Lower lobe of right lung (tissue), 2 donors: ENCODE measurements at places on chromosomes 1 and 21. TPM values are rescaled to one million over a fixed set of nuclear protein-coding genes. Genes with fewer than 3 reads are reported as not detected.

DNA sequence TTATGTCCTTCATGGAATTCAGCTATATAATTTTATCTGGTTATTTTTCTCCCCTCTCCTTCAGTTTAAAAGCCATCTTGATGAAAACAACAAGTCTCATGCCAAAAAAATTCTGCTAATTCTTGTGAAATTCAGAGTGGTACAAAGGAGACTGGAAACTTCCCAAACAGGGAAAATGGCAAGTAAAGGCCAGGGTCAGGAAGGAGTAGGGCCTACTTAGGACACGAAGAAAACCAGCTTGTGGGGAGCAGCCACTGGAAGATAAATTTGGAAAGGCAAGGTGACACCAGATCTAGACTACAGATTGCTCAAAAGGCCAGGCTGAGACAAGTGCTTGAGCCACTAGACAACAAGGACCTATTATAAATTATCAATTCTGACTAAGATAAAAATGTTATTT lies 6.4 kb downstream of the TSTD1 start:
- DNase-seq = no peak

DNA sequence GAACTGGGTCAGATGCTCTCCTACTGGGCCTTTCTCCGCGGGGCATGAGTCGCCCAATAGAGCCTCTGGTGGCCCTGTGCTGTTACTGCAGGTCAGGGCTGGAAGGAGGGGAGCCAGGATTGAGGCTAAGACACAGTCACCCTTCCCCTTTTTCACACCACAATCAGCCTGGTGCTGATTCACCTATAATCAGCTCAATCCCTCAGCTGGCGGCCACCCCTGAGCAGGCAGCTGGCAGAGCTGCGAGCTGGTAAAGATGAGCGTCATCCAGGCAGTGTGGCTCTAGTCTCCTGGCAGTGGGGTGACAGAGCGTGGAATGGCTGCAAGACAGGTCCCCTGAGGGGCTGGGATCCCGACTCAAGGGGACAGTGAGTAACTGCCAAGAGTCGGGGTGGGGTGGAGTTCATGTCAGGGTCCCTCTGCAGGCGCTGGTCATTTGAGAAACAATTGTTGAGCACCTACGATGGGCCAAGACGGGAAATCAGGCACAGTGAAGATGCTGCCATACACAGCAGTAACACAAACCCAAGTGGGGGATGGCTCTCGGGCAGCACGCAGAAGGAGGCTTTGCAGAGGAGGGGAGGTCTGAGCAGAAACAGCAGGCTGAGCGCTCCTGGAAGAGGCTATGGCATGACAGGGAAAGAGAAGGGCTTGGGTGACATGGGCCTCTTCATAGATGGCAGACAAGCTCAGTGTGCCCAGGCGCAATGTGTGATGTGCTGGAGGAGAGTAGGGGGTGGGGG lies 21.8 kb downstream of the ATF3 start:
- DNase-seq = peak; percentile 72

DNA sequence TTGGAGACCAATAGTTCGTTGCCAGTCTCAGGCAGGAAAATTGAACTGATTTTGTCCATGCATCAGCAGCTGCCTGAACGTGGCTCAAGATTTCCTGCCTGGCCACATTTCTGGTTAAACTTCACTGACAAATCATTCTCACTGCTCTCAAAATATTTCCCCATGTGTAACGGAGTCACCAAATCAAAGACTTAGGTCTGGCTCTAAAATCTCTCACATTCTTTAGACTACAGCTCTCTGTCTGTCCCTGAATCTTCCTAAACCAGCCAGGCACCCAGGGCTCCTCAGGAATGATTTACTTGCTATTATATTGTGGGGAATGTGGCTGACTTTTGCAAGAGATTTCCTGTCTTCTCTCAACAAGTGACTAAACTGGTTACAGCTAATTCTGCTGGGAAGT lies 49.2 kb upstream of the GJA8 start:
- DNase-seq = no peak

DNA sequence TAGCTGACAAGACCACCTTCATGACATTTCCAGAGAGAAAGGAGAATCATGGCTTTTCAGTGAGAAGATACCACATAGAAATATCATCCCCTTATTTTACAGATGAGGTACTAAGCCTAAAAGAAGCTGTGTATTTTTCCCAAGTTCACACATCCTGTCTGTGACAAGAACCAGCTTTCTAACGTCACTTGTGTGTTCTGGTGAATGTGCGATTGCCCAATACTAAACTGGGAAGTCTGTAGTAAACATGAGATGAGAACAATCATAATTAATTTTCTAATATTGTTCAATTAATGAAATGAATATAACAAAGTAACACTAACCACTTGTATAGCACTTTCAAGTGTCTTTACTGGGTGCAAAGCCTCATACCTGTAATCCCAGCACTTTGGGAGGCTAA lies 46.0 kb downstream of the PTGER3 start:
- no peak for DNase-seq

DNA sequence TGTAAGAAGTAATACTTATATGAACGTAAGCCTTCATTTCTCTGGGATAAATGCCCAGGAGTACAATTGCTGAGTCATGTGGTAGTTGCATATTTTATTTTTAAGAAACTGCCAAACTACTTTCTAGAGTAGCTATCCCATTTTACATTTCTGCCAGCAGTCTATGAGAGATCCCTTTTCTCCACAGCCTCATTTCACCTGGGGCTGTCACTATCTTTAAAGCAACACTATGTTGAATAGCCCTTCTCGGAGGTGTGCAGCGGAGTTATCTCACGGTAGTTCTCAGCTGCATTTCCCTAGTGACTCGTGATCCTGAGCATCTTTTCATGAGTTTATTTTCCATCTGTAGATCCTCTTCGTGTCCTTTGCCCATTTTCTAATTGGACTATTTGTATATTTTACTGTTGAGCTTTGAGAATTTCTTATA lies 93.4 kb downstream of the ADARB1 start:
- no peak for DNase-seq

TTLL10 gene
- 6.6 TPM for total RNA-seq

G0S2 gene
- 19.9 TPM for total RNA-seq

BSND gene
- total RNA-seq = not detected
